ENCODE measurements at places on chromosomes 7 and 10.

DNA sequence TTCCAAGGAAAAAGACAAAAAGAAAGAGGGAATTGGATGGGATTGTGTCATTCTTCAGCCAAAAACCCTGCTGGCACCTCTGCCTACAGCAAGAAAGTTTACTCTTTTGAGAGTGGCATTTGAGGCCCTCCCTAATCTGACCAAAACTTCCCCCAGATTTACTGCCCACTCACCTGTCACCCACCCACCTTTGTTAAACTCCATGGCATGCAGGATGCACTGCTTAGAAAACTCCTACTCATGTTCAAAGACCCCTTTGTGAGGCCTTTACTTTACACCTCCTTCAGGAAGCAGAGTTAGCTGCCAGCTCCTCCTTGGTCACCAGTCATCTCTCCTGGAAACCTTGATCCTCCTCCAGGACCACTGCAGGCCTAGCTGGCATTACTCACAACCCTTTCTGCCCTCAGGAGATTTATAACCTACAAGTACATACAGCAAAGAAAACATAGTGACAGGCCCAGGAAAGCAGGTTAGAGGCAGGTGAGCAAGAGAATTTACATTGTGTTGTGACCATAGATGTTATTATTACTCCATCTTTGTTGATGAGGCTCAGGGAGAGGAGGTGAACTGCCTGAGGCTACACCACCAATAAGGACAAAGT lies 10.3 kb upstream of the PLAC9 start:
- no peaks in the 10 kb centered on the region for H3K27me3 ChIP-seq
- no peak overlapping the region for H3K4me3 ChIP-seq
- DNase-seq, result no peak
- no peak overlapping the region for H3K27ac ChIP-seq
- peaks cover 6% of the 10 kb centered on the region for H3K4me1 ChIP-seq

- no peak for DNase-seq
- H3K27ac ChIP-seq, result no peak overlapping the region
- no peaks in the 10 kb centered on the region for H3K27me3 ChIP-seq
Observed at GRCh38 chr10:5512331-5512730, 12.4 kb upstream of the CALML3 start.

DNA sequence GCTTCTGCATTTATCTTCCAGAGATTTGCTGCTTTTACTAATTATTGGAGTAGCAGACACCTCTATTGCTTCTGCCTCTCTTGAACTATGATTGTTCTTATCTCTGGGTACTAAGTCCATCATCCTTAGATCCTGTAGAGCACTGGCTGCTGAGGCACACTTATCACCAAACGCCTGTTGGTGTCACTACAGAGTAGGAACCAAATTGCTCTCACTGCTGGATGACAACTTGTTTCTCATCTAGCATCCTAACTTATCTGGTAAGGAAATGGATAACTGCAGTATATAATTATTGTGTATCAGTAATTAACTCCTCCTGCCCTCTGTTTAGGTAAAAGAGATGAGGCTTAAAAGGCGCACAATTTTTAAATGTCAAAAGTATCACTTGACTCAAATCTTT lies 1059.4 kb downstream of the NRG3 start:
- no peaks in the 10 kb centered on the region for H3K4me1 ChIP-seq
- no peak overlapping the region for H3K27ac ChIP-seq
- H3K4me3 ChIP-seq, result no peak overlapping the region
- no peaks in the 10 kb centered on the region for H3K36me3 ChIP-seq
- DNase-seq, result no peak

DNA sequence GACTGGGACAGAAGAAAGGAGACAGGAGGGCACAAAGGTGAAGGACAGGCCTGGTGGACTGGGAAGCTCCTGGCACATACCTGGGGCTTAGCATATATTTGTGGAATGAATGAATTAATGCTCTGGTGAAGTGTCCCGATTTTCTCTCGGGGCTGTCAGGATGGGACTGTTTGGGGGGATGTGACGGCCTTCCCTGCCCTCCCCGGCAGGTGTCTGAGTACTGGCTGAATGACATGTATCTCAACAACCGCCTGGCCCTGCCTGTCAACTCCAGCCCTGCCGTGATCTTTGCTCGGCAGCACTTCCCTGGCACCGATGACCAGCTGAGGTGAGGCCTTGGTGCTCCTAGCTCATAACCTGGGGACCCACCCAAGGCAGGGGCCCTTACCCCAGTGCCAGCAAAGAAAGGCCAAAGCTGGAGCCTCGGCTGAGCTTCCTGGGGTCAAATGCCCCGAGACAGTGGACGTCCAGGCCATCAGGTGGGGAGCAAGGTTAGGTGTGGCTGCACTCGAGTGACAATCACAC lies 6.5 kb downstream of the CHAT start:
- DNase-seq, result no peak
- H3K4me3 ChIP-seq, result no peak overlapping the region
- H3K27ac ChIP-seq, result no peak overlapping the region
- H3K36me3 ChIP-seq, result no peaks in the 10 kb centered on the region
- H3K4me1 ChIP-seq, result no peaks in the 10 kb centered on the region

GRCh38 chr7:111711426-111712065 lies 149.3 kb upstream of the IMMP2L start:
- H3K4me3 ChIP-seq, result no peak overlapping the region
- H3K27me3 ChIP-seq, result no peaks in the 10 kb centered on the region
- H3K36me3 ChIP-seq, result no peaks in the 10 kb centered on the region
- H3K4me1 ChIP-seq, result no peaks in the 10 kb centered on the region
- H3K27ac ChIP-seq, result no peak overlapping the region

- no peaks in the 10 kb centered on the region for H3K27me3 ChIP-seq
- H3K36me3 ChIP-seq, result no peaks in the 10 kb centered on the region
- H3K4me3 ChIP-seq, result no peak overlapping the region
Observed at GRCh38 chr7:3201306-3201705, 99.7 kb upstream of the SDK1 start.

DNA sequence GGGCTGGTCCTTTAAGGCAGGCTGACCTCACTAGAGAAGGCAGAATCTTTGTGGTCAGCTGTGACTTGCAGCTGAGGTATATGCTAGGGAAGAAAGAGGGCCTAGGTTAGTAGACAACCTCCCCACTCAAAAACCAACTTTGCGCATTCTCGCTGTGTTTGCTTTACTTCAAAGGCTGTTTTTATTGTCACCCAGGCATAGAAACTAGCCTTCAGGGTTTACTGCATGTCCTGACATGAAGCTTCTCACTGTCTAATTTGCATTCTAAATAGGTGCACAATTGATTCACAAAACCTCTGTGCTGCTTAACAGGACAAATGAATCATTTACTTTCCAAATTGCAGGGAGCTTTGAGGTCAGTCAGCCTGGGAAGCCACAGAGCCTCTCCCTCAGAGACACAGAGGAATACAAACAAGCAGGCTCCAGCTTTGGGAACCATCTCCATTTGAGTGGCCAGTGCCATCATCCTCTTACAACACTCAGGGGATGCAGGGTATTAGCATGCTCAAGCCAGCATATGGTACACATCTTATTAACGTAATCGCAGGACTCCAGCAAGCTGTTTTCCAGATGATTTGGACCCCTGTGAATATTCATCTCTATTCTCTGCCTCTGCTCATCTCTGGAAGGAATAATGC lies 596.4 kb upstream of the GHITM start:
- DNase-seq, result no peak
- H3K4me3 ChIP-seq, result no peak overlapping the region
- H3K4me1 ChIP-seq, result no peaks in the 10 kb centered on the region
- no peaks in the 10 kb centered on the region for H3K36me3 ChIP-seq
- no peaks in the 10 kb centered on the region for H3K27me3 ChIP-seq

DNA sequence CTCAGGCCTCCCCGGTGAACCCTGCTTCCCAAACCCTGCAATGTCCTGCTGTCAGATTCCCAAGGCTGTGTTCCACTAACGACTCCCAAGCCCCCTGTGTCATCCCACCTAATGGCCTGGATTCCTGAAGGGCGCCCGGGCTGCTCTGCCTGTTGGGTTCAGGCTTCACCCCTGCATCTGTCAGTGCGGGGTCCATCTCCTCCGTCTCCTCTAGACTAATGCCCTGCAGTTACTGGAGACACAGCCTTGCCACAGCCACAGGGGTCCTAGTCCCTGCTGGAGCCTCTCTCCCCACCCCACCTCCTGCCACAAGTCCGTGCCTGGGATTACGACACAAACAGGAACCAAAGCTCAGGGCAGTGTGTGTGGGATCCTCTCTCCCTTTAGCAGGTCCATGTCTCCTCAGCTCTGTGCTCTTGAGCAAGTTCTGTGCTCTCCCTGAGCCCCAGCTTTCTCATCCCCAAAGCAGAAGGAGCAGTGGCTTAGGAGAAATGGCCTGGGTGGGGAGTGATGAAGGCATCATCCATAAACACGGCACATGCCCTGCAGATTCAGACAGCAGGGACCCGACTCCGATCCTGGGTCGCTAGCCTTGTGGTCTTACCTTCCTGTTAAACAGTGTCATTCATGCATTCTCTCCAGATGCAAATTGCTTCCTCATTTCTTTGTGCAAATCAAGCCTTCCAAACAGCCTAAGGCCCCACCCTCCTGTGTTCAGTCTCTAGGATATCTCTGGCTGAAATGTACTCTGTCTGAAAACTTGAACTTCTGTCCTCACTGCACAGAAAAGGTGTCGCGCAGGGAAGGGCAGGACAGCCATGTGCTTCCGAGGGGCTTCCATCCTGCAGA lies 8.2 kb upstream of the RBP3 start:
- H3K27me3 ChIP-seq, result no peaks in the 10 kb centered on the region
- no peaks in the 10 kb centered on the region for H3K4me1 ChIP-seq
- no peak for DNase-seq
- H3K36me3 ChIP-seq, result no peaks in the 10 kb centered on the region
- no peak overlapping the region for H3K27ac ChIP-seq

- no peak for DNase-seq
- no peak overlapping the region for H3K27ac ChIP-seq
- H3K36me3 ChIP-seq, result no peaks in the 10 kb centered on the region
- no peaks in the 10 kb centered on the region for H3K27me3 ChIP-seq
- H3K4me3 ChIP-seq, result no peak overlapping the region
Observed at GRCh38 chr7:35792472-35792871, 8.4 kb upstream of the SEPTIN7 start.

GRCh38 chr10:3025026-3025683 lies 42.2 kb upstream of the PFKP start:
- H3K27ac ChIP-seq, result no peak overlapping the region
- H3K27me3 ChIP-seq, result no peaks in the 10 kb centered on the region
- no peaks in the 10 kb centered on the region for H3K36me3 ChIP-seq
- no peaks in the 10 kb centered on the region for H3K4me1 ChIP-seq
- no peak for DNase-seq

GRCh38 chr7:129771201-129771927 lies 159.8 kb downstream of the NRF1 start:
- no peaks in the 10 kb centered on the region for H3K4me1 ChIP-seq
- H3K27me3 ChIP-seq, result peaks cover 35% of the 10 kb centered on the region
- DNase-seq, result no peak
- no peak overlapping the region for H3K4me3 ChIP-seq

- no peak overlapping the region for H3K27ac ChIP-seq
- DNase-seq, result no peak
- H3K4me1 ChIP-seq, result no peaks in the 10 kb centered on the region
- H3K36me3 ChIP-seq, result no peaks in the 10 kb centered on the region
- no peak overlapping the region for H3K4me3 ChIP-seq
Observed at GRCh38 chr7:17462131-17462631, 163.7 kb downstream of the AHR start.

- H3K36me3 ChIP-seq, result no peaks in the 10 kb centered on the region
- H3K27ac ChIP-seq, result no peak overlapping the region
- no peak overlapping the region for H3K4me3 ChIP-seq
- no peaks in the 10 kb centered on the region for H3K27me3 ChIP-seq
Observed at GRCh38 chr7:108253275-108254044, 123.3 kb upstream of the LAMB4 start.

DNA sequence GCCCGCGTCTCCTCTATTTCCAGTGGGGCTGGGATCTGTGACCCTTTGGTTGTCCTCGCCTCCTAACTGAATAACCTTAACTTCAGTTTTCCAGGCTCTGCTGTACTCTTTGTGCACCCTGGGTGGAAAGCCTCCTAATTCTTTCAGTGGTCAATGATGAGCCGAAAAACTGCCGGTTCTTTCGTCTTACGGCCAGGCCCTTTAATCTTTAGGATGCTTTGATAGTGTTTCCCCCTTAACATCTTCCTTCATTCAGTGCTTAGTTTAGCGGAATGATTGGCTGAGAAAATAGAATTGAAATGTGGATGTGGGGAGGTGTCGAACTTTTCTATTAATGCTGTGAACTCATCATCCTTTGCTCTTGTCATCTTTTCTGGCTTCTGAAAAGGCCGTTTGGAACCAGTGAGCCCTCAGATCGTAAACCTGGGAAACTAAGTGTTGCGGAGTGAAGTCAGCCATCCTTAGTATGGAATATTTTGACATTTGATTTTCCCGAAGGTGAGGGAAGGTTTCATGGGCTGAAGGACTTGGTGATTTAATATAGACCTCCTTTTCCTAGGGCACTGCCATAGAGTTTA lies 847 bp downstream of the GARS1 start:
- H3K27ac ChIP-seq, result peak overlapping the region; percentile 89
- peak; percentile 9 for DNase-seq
- no peaks in the 10 kb centered on the region for H3K36me3 ChIP-seq
- peaks cover 20% of the 10 kb centered on the region for H3K4me1 ChIP-seq
- peak overlapping the region; percentile 92 for H3K4me3 ChIP-seq
- no peaks in the 10 kb centered on the region for H3K27me3 ChIP-seq

DNA sequence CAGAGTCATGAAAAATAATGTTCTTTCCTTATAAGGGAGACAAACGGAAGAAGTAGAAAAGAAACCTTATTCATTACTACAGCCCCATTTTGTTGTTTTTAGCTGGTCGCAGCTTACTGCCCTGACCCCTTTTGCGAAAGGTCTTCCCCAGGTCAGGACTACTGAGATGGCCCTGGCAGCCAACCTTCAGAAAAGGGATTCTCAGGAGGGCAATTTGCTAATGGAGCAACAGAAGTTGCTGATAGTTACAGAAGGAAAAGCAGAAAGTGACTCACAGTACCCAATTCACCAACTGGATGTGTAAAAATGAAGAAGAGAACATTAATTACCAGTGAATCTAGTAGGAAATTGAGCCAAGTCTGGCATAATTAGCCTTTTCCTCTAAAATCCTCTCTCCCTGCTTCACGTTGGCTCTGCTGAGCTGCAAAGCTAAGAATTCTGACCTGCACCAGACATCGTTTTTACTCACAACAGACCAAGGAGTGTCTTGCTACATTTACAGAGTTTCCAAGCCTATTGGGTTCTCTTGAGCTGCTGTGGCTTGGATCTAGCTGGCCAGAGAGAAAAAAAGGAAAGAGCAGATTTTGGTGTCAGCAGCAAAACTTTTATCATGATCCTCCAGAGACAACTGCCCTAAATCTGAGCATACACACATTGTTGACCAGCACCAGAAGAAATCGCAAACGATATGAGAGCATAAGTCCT lies 499.9 kb upstream of the FZD8 start:
- peak overlapping the region; percentile 5 for H3K4me3 ChIP-seq
- no peaks in the 10 kb centered on the region for H3K27me3 ChIP-seq
- H3K36me3 ChIP-seq, result no peaks in the 10 kb centered on the region
- H3K27ac ChIP-seq, result peak overlapping the region; percentile 55

DNA sequence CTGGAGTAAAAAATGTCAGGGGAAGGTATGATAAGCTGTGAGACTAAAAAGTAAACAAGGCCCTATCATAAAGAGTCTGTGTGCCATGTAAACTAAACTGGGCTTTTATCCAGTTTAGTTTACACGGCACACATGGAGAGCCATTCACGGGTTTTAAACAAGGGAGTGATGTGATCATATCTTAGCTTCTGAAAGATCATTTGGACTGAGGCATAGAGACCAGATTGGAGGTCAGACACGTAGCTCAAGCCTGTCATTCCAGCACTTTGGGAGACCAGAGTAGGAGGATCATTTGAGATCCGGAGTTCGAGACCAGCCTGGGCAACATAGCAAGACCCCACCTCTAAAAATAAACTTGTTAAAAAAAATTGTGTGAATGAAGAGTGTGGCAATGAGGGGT lies 50.1 kb downstream of the SKIDA1 start:
- H3K4me3 ChIP-seq, result no peak overlapping the region
- no peak overlapping the region for H3K27ac ChIP-seq
- no peaks in the 10 kb centered on the region for H3K4me1 ChIP-seq
- no peaks in the 10 kb centered on the region for H3K36me3 ChIP-seq
